NCI-H524 (cell line): ENCODE measurements at places on chromosomes 13 and 19.

- DNase-seq, result no peak
Measured at GRCh38 chr13:78841358-78841963, 182.5 kb upstream of the OBI1 start.

DNA sequence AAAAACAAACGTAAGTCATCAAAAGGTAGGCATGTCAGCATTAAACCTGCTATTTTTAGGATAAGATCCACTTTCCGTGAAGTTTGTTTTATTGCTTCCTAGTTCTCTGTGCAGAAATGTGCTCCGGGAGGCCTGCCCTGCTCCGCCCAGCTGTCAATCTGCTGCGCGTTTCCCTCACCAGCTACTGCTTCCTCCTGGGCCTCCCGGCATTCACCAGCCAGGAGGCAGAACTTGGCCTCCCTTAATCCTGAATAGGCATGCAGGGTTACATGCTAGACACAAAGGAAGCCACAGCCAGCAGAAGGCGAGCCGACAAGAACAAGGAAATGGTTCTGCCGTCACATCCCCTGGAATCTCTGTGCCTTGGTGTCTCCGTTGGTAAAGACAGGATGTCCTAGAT, 386.2 kb downstream of the IRS2 start:
- DNase-seq, result no peak

DNA sequence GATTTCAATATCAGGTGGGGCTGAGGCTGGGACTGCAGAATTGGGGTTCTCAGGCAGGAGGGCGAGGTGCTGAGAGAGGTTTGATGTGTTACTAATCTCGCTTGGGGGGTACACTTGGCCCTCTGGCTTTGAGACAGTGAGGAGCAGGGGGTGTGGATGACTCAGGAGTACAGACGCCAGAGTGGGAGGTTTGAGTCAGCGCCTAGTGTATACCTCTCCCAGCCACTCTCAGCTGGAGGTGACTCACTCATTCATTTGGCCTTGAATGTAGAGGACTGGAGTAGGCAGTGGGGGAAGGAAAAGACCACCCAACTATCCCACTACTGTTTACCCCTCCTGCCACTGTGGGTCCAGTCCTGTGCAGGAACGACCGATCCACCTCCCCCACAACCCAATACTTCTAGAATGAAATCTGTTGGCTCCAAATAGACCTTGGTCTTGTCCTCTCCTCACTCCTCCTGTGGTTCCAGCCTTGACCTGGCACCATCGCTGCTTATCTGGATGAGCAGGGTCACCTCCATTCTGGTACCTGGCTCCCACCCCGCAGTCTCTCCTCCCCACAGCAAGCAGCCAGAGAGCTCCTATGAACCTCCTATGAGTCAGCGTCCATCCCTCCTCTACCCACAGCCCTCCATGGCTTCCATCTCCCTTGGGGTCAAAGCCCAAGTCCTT, 20.1 kb upstream of the ZNRF4 start:
- DNase-seq, result no peak

GRCh38 chr19:16659464-16659831, 496 bp downstream of the SMIM7 start:
- DNase-seq, result no peak

DNA sequence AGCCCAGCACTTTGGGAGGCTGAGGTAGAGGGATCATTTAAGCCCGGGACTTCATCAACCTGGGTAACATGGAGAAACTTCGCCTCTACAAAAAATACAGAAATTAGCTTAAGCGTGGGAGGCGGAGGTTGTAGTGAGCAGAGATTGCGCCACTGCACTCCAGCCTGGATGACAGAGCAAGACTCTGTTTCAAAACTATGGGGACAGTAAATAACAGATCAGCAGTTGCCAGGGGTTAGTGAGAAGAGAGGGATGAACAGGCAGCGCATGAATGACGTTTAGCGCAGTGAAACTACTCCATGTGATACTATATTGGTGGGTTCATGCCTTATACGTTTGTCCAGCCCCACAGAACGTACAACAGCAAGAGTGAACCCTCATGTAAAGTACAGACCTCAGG, 7.1 kb upstream of the ICAM3 start:
- DNase-seq, result no peak

GRCh38 chr13:106565127-106565775, 2.7 kb downstream of the ARGLU1 start:
- no peak for DNase-seq

- DNase-seq, result no peak
Measured at GRCh38 chr13:60427285-60427684, 30.3 kb downstream of the TDRD3 start.

DNA sequence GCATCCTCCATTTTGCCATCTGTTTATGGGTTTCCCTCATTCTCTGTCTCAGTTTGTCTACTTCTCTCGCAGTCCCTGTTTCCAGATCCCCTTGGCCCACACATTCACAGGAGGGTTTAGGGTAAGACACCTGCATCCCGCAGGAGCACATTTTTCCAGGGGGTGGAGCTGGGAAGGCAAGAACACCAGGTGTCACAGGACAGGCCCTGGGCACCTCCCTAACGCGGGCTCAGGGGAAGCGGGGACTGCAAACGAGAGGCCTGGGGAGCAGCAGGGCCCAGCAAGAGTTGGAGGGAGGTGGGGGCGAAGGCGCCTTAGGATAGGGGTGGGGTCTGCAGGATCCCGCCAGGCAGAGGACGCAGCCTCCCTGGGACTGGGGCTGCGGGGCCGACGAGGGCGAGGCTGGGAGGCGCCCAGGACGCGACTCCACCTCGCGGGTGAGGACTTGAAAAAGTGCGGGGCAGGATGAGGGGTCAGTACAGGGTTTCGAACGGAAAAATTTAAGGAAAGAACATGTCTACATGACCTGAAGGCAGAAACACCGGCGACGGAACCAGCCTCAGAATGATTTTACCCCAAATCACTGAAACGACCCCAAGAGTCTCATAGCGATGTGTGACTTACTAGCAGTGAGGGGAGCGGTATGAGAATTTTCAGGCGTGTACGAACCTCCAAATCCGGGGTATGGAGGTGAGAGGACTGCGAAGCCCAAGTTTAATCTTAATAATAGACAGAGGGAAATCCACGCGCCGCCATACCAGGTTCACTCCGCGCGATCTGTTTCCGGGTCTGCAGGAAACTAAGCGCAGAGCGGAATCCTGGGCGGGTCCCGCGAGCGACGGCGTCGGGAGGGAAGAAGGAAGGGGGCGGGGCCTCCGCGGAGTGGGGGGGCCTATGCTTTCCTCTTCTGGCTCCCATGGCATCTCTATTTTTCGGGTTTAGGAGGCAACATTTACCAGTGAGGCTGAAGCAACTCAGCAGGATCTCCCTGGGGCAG, 7.1 kb upstream of the ERVV-2 start:
- DNase-seq, result no peak

DNA sequence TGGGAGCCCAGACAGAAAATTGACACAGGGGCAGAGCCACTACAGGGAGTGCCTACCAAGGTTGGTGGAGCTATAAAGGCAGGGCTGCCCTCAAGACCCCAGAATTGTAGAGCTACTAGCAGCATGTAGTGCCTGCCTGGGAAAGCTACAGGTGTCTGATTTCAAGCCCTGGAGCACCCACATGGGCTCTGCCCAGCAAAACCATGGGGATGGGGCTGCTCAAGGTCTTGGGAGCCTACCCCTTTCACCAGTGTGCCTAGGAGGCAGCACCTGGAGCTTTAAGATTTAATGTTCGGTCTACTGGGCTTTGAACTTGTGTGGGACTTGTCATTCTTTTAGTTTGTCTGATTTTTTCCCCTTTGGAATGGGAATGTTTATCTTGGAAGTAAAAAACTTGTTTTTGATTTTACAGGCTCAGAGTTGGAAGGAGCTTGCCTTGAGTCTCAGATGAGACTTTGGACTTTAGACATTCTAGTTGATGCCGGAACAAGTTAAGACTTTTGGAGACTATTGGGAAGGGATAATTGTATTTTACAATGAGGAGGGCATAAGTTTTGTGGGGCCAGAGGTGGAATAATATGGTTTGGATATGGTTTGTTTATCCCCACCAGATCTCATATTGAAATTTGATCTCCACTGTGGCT, 45.1 kb downstream of the ALOX5AP start:
- no peak for DNase-seq

DNA sequence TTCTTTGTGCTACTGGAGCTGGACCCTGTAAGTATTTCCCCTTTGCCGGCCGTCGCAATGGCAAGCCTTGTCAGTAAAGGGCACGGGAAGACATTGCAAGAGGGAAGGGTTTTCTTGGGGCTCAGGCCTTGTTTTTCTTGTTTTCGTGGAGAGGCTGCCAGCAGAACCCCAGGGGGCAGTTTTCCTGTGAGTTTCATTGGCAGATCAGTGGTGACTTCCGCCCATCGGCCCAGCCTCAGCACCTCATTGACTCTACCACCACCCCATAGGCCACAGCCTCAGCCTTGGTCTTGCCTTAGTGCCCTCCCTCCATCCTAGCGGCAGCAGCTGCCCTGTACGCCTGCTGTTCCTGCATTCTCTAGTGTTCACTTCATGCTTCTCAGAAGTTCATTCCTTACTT, 61.5 kb downstream of the GJA3 start:
- no peak for DNase-seq

GRCh38 chr19:45641274-45642105, 2.3 kb upstream of the EML2 start:
- DNase-seq, result no peak

DNA sequence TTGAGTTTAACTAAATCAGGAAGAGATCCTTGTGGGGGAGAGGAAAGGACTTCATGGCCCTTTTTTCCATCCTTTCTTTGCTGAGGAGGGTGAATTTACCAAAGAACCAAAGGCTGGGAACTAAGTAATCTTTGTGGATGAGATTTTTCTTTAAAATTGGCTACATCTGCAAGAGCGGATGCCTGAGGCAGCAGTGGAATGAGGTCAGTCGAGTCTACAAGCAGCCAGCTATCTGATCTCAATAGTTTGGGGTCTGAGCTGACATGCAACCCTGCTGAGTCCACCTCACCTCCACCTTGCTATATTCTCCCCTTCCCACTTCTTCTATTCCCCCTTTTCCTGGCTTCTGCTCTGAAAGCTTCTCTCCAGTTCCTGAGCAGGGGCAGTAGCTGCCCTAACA, 3.6 kb upstream of the DNAJC15 start:
- no peak for DNase-seq

- peak; percentile 66 for DNase-seq
Measured at GRCh38 chr19:2032296-2032941, 16.9 kb upstream of the BTBD2 start.

- no peak for DNase-seq
Measured at GRCh38 chr19:39833160-39833463, 850 bp downstream of the DYRK1B start.

DNA sequence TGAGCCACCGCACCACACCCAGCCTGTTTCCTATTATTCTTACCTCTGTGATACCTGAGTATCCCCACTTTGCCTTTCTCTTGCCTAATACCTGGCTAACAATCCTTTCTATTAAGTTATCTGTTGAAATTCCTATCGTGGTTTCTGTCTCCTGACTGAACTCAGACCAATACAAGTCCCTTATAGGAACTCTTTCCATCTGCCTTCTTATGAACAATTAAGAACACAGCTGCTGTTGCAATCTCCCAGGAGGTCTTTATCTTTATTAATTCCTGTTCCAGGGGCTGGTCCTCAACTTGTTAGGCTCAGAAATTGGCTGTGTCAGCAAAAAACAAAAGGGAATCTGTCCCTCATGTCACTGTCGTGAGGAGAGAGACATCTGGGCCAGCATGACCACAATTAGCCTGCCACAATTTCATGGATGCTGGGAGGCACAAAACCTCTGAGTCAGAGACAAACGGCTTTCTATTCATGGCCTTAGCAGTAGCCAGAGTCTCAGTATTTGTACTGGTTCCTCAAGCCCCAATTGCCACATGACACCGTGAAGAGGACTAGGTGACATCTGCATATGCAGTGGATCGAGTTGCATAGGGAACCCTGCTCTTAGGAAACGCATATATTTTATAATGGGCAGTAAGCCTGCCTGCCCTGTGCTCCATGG, 58.2 kb downstream of the NUFIP1 start:
- DNase-seq, result peak; percentile 91

DNA sequence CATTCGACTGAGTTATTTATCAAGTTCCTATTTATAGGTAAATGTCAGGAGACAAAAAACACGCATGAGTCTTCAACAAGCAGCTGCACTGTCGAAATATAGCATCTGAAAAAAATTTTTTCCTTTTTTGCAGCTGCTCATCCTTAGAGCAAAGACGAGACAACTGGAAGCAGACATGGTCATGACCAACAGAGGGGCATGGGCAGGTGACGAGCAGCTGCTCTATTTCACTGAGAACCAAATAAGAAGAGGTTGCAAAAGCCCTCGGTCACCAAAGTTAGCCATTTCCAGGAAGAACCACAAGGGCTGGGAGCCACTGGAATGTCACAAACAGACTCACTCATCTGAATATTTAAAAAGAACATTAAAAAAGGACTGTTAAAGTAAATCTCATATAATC, 22.2 kb downstream of the SOHLH2 start:
- no peak for DNase-seq

- DNase-seq, result no peak
Measured at GRCh38 chr13:34025746-34026145, 207.8 kb downstream of the RFC3 start.

DNA sequence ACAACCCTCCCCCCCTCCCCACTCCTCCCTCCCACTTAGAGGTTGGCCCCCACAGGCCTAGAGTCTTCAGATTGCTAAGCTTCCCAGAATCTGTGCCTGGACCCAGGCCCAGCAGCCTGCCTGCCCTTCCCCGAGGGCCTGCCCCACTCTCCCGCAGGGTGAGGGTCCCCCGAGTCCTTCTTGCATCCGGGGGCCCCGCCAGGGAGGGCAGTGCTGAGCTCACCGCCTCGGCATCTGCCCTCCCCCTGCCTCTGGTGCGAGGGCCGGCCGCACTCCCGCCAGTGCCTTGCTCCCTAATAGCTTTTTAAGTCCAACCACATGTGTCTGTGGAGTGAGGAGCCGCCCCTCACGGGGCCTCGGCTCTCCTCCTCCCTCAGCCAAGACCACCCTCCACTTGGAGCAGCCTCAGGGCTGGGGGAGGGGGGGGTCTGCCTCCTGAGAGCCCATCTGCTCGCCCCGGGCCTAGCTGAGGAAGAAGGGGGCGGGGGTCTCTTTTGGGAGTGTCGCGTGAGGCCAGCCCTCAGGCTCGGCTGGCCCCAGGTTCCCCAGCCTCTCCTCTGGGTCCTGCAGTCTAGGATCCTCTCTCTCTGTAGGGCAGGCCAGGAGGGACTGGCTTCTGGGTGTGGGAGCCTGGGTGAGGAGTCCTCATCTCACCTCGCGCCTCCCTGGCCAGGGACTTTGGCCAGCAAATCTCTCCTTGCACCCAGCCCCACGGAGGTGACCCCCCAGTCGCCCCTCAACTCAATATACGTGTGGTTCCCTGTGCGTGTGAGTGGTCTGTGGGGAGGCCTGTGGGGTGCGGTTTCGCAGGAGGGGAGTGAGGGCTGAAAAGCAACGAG, 47.2 kb downstream of the LYL1 start:
- peak; percentile 50 for DNase-seq

- DNase-seq, result no peak
Measured at GRCh38 chr13:91813253-91813652, 414.8 kb downstream of the GPC5 start.

- DNase-seq, result no peak
Measured at GRCh38 chr13:77338329-77338728, 11.4 kb upstream of the MYCBP2 start.
